ENCODE measurements at places on chromosomes 12 and 14. TPM values are rescaled to one million over a fixed set of nuclear protein-coding genes. Genes with fewer than 3 reads are reported as not detected.
A peak's percentile ranks its signal among the peaks of the same experiment; 100 is the strongest.

GRCh38 chr12:5523396-5524115 lies 91.6 kb downstream of the NTF3 start:
- H3K27me3 ChIP-seq: no peaks in the 10 kb centered on the region
- H3K4me1 ChIP-seq: no peaks in the 10 kb centered on the region
- H3K36me3 ChIP-seq: no peaks in the 10 kb centered on the region
- H3K4me3 ChIP-seq: no peak overlapping the region

- no peaks in the 10 kb centered on the region for H3K27me3 ChIP-seq
- no peaks in the 10 kb centered on the region for H3K36me3 ChIP-seq
- H3K27ac ChIP-seq: no peak overlapping the region
- no peak for DNase-seq
- H3K4me1 ChIP-seq: no peaks in the 10 kb centered on the region
Observed at GRCh38 chr12:512933-513332, 53.2 kb downstream of the B4GALNT3 start.

DNA sequence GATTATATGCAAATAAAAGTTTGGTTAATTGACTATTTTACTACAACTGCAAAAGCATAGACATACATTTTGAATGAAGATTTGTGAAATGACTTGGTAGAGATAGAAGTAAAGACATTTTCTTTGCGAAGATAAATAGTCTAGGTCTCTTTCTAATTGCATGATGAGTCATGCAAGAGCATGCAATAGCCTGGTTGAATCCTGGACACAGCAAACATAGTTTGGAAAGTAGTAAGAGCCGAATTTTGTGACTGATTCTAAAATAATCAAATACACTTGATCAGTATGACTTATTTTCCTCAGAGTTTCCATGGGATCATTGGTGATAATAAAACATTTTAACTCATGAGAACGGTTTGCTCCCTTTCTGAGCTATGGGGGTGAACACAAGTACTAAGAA lies 27.7 kb upstream of the CAND1 start:
- no peaks in the 10 kb centered on the region for H3K36me3 ChIP-seq
- DNase-seq: no peak
- H3K27ac ChIP-seq: no peak overlapping the region
- H3K27me3 ChIP-seq: no peaks in the 10 kb centered on the region

DNA sequence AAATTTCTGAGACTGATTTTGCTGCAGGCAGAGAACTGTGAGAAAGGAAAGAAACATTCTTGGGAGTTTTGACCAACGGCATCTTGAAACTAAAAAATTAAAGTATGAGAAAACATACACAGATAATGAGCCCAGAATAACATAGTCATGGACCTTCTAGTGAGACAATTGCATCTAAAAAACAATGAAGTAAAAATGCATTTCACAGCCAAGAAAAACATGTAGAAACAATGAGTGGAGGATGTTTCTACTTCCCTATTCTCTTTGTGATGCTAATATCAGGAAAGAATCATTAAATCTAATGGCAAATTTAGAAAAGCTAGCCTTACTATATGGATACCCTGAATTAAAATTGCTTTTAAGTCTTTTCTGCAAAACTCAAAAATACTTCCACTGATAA lies 12.2 kb upstream of the PLEKHG7 start:
- no peak for DNase-seq
- no peaks in the 10 kb centered on the region for H3K36me3 ChIP-seq
- H3K27me3 ChIP-seq: no peaks in the 10 kb centered on the region
- no peak overlapping the region for H3K4me3 ChIP-seq

DNA sequence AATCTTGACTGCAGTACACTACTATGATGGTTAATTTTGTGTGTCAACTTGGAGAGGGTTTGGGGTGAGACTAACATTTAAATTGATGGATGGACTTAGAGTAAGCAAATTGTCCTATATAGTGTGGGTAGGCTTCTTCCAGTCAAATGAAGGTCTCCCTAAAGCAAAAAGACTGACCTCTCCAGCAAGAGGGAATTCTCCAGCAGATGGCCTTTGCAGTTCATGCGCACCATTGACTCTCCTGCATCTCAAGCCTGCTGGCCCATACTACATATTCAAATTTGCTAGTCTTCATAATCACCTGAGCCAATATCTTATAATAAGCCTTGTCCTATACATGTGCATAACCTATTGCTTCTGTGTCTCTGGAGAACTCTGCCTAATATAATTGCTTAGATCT lies 260.2 kb downstream of the RERGL start:
- no peaks in the 10 kb centered on the region for H3K36me3 ChIP-seq
- H3K4me3 ChIP-seq: no peak overlapping the region
- H3K4me1 ChIP-seq: no peaks in the 10 kb centered on the region
- no peak for DNase-seq
- no peak overlapping the region for H3K27ac ChIP-seq

DNA sequence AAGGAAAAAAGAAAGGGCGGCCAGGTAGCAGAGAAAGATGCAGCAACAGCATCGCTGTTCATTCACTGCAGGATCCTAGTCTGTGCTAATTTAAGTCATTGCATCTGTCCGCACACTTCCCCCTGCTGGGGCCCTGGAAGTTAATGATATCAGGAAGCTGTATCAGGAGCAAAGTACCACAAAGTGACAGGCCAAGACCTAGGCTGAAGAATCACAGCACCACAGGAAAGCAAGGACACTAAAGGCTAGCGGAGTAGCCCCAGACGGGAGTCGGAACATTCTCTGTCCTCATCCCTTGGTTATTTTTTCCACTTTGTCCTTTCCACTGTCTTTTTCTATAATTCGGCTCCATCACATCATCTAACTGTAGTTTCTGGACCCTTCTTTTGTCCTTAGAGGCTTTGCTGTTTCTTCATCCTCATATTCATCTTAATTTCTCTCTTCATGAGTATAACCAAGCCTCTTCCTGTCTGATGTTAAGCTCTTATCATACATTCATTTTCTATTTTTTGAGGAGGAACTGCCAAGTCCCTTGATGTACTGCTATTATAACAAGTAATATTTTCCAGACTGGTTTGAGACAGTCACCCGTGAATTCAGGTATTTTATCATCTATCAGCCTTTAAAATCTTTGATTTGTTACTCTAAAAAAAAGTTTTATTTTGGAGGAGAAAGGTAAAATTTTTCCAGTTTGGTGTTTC lies 28.3 kb downstream of the DUSP16 start:
- no peaks in the 10 kb centered on the region for H3K36me3 ChIP-seq
- H3K4me3 ChIP-seq: no peak overlapping the region
- DNase-seq: no peak
- H3K4me1 ChIP-seq: peaks cover 3% of the 10 kb centered on the region
- H3K27ac ChIP-seq: no peak overlapping the region
- no peaks in the 10 kb centered on the region for H3K27me3 ChIP-seq

DNA sequence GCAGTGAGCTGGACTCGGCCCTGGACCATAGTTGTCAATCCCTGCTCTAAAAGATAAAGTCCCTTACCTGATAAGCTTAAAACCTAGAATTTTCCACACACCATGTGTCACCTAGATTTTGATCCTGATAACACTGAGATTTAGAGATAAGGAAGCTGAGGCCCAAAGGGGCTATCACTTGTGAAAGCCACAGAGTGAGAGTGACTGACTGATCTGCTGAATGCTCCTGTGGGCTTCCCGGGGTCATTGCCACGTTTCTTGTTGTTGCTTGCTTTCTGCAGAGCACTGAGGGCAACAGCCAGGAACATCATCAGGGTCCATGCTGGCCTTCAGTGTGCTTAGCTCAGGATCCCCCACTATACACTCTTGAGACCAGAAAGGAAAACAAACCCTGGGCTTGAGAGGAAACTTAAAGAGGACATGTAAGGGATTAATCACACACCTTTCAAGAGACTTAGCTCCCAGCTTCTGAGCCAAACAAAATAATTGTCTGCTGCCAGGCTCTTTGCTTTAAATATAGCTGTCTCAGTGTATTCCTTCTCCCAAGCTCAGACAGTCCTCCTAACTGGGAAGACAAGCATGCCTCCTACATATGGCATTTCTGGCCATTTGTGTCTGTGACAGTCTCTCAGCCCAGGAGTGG lies 82.6 kb upstream of the ARHGAP5 start:
- H3K27me3 ChIP-seq: no peaks in the 10 kb centered on the region
- H3K4me1 ChIP-seq: no peaks in the 10 kb centered on the region
- DNase-seq: no peak
- no peak overlapping the region for H3K27ac ChIP-seq

DNA sequence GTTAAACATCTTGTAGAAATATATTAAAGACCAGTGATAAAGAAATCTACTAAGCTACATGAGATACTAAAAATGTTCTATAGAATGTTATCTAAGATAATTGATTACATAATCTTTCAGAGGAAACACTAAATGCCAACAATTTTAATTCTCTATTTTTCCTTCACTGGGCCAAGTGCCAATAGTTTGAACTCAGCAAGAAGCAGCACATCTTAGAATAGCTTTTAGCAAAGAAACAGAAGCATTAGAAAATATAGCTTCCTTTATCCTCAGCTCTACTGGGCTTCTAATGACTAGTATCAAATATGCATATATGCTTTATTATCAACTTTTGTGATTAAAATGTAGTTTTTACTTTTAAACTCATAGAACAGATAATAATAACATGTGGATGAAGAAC lies 461.4 kb upstream of the USP15 start:
- H3K36me3 ChIP-seq: no peaks in the 10 kb centered on the region
- H3K4me3 ChIP-seq: no peak overlapping the region
- DNase-seq: no peak
- no peaks in the 10 kb centered on the region for H3K27me3 ChIP-seq
- H3K27ac ChIP-seq: no peak overlapping the region

- peaks cover 14% of the 10 kb centered on the region for H3K36me3 ChIP-seq
- peaks cover 97% of the 10 kb centered on the region for H3K4me1 ChIP-seq
- no peaks in the 10 kb centered on the region for H3K27me3 ChIP-seq
- DNase-seq: peak; percentile 23
Observed at GRCh38 chr12:57837864-57838562, 8.5 kb downstream of the CTDSP2 start.

GRCh38 chr12:59444932-59445331 lies 150.9 kb upstream of the SLC16A7 start:
- H3K4me1 ChIP-seq: no peaks in the 10 kb centered on the region
- H3K27ac ChIP-seq: no peak overlapping the region
- H3K4me3 ChIP-seq: no peak overlapping the region
- no peaks in the 10 kb centered on the region for H3K36me3 ChIP-seq

DNA sequence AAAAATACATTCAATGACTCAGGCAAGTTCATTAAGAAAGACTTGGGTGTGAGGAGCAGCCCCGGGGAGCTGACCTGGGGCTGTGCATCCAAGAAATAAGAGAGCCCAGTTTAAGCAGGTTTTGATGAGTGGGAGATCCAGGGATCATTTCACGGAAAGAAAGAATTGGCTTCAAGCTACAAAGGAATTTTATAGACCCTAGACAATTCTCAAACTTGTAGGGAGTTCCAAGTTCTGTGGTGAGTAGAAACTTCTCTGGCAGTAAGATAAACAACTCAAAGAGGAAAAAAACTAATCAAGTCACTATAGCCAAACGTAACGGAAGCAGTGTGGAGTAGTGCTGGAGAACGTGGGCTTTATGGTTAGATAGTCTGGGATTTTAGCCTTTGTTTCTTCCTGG lies 175.7 kb upstream of the DDHD1 start:
- H3K4me1 ChIP-seq: no peaks in the 10 kb centered on the region
- DNase-seq: no peak
- H3K4me3 ChIP-seq: no peak overlapping the region
- no peaks in the 10 kb centered on the region for H3K36me3 ChIP-seq

DNA sequence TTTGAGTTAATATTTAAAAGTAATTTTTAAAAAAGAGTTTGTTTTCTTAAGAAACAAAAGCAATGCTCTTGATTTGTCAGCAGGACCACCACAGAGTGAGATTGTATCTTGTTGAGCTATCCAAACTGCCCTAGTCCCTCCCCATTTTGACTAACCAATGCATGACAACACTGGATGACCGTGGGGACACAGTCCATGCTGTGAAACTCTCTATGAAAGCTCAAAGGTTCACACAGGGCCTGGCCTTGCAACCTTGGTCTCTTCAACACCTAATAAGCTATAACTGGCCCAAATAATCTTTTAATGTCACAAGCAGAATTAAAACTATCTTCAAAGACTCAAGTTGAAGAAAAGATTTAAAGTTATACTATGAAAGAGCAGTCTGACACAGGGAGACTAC lies 13.5 kb downstream of the ETFRF1 start:
- peaks cover 39% of the 10 kb centered on the region for H3K36me3 ChIP-seq
- no peak overlapping the region for H3K4me3 ChIP-seq
- no peaks in the 10 kb centered on the region for H3K4me1 ChIP-seq
- no peaks in the 10 kb centered on the region for H3K27me3 ChIP-seq

- DNase-seq: no peak
- H3K4me3 ChIP-seq: no peak overlapping the region
- H3K27ac ChIP-seq: no peak overlapping the region
- H3K36me3 ChIP-seq: no peaks in the 10 kb centered on the region
- peaks cover 41% of the 10 kb centered on the region for H3K4me1 ChIP-seq
Observed at GRCh38 chr12:68446901-68447796, 115.0 kb upstream of the MDM1 start.

INSM2 gene
- total RNA-seq: not detected

GRIN2B gene
- not detected for total RNA-seq

GYS2 gene
- total RNA-seq: not detected

EPYC gene
- total RNA-seq: not detected

MYL2 gene
- total RNA-seq: not detected

GPATCH2L gene
- total RNA-seq: 61.5 TPM

KRT73 gene
- 67.2 TPM for total RNA-seq

All from CD4-positive, alpha-beta T cell (primary cell).